ENCODE measurements at places on chromosomes 5 and 9.

GRCh38 chr9:680106-680505 lies 161.4 kb upstream of the DMRT1 start:
- no peak for DNase-seq

GRCh38 chr9:82423700-82424099 lies 435.1 kb downstream of the SPATA31D1 start:
- DNase-seq: no peak

- no peak for DNase-seq
Observed at GRCh38 chr5:149073213-149073612, 10.4 kb upstream of the SH3TC2 start.

GRCh38 chr9:110509792-110510191 lies 69.7 kb downstream of the SVEP1 start:
- no peak for DNase-seq

DNA sequence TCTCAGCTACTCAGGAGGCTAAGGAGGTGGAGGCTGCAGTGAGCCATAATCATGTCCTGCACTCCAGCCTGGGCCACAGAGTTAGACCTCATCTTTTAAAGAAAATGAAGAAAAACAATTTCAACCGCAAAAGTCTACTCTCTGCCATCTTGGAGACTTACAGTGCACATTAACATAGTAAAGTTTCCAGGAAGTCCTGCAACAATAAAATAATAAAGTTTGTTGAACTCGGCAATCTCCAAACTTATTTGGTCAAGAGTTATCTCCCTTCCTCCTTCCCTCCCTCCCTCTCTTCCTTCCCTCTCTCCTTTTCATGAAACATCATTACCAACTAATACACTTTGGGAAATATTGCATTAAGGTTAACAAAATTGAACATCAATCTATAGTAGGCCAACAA lies 94.1 kb upstream of the JAK2 start:
- DNase-seq: no peak

GRCh38 chr9:37534412-37534811 lies 41.8 kb downstream of the FBXO10 start:
- DNase-seq: no peak

DNA sequence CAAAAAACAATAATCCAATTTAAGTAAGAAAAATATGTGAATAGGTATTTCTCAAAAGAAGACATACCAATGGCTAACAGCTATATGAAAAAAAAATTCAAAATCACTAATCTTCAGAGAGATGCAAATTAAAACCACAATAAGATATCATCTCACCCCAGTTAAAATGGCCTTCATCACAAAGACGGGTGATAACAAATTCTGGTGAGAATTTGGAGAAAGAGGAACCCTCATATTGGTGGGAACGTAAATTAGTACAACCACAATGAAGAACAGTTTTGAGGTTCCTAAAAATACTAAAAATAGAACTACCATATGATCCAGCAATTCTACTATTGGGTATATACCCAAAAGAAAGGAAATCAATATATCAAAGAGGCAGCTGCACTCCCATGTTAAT lies 94.3 kb downstream of the TMEM167A start:
- no peak for DNase-seq

DNA sequence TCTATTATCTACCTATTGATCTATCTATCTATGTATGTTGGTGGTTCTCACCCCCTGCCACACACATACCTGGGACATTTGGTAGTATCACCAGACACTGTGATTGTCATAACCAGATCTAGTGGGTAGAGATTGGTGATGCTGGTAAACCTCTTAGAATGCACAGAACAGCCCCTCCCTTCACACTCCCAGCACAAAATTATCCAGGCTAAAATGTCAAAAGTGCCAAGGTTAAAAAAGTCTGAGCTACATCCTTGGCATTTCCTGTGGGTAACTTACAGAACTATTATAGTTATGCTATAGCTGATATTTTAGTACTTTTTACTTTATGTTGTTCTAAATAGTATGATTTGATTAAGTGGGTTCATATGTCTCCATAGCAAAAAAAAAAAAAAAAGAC lies 151.0 kb downstream of the FER start:
- DNase-seq: no peak

DNA sequence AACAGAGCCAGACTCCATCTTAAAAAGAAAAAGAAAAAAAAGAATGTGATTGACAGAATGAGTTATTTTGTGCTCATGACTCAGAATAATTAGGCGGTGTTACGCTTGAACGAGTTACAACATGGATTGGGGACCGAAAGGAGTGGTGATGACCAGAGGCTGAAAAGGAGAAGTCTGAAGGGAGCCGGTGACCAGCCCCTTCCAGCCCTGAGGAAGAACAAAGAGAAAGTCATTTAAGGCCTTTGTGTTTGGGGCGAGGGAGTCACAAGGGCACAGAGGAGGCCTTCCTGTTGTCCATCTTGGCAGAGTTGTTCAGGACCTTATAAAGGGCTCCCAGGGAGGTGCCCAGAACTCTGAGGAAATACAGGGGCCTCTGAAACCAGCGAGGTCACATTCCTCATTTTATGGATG lies 131.6 kb downstream of the GOLPH3 start:
- DNase-seq: no peak
